ENCODE measurements at places on chromosomes 1 and 21.

DNA sequence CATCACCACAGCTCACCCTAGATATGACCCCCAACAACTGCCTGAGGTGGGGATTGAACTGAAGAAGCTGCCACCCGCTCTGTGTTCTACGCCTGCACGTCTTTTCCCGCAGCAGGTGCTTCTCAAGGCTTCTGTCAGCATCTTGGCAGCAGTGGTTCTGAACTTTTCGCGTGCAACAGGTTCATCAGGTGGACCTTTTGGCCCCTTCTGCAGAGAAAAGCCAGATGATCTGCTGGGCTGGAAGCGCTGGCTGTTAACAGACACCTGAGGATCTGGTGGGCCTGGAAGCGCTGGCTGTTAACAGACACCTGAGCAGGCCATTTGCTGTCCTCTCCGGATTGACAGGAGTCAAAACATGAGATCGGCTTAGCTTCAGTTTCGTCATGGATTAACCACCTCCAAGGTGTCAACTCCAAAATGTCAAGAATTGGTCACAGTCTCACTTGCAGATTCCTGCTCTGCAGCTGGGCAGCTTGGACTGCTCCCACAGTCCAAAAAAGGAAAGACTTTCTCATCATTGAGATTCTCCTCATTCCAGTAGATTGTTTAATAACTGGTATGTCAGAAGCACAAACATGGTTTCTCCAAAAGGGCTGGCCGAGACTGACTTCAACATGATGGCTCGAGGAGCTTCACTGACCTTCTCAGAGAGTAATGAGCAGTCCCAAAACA lies 4.7 kb downstream of the C1orf174 start:
- DNase-seq = no peak

- no peak for DNase-seq
Observed at GRCh38 chr1:57404884-57405283, 19.0 kb downstream of the DAB1 start.

- no peak for DNase-seq
Observed at GRCh38 chr1:24465638-24466037, 37.0 kb upstream of the RCAN3 start.

- no peak for DNase-seq
Observed at GRCh38 chr21:15625363-15625762, 104.4 kb upstream of the USP25 start.

- DNase-seq = no peak
Observed at GRCh38 chr21:27275294-27275927, 308.5 kb upstream of the ADAMTS5 start.

DNA sequence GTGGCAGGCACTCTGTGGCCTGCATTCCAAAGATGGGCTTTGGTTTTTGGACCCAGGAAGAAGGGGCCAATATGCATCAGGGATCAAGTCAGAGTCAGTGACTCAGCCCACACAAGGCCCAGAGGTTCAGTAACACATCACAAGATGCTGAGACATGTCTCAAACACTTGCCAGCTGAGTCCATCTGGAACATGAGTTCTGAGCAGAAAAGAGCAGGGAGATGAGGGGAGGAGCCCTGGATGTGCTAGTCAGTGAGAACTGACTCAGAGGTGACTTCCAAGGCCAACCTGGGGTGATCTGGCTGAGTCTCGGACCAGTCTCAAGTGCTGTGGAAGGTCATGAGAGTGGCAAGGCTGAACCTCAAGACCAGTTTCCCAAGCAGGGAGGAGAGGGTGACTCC lies 150.1 kb downstream of the CDC7 start:
- DNase-seq = no peak
